T-cell (primary cell): ENCODE measurements at places on chromosomes 1 and 21.

DNA sequence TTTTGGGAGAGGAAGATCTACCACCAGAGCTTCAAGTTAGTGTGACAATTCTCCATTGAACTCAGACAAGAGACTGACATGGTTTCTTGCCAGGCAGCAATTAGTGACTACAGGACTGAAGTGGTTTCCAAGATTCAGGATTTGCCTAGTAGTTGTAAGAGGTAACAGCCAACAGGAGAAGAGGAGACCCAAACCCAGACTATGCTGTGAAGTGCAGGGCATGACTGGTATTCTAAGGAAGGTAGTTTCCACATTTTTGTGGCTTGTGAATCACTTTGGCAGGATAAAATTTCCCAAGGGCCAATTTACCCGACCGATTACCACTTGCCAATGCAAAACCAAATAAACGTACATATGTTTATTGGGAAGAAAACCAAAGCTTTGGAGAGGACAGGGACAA, 14.7 kb upstream of the RAP1A start:
- DNase-seq = no peak

GRCh38 chr1:6923955-6924881, 139.0 kb downstream of the CAMTA1 start:
- DNase-seq = no peak

- DNase-seq = no peak
Measured at GRCh38 chr1:89298461-89298860, 25.8 kb upstream of the GBP5 start.

GRCh38 chr1:169390303-169390702, 22.3 kb downstream of the BLZF1 start:
- DNase-seq = no peak

- no peak for DNase-seq
Measured at GRCh38 chr1:20511518-20512428, 3.8 kb upstream of the MUL1 start.

DNA sequence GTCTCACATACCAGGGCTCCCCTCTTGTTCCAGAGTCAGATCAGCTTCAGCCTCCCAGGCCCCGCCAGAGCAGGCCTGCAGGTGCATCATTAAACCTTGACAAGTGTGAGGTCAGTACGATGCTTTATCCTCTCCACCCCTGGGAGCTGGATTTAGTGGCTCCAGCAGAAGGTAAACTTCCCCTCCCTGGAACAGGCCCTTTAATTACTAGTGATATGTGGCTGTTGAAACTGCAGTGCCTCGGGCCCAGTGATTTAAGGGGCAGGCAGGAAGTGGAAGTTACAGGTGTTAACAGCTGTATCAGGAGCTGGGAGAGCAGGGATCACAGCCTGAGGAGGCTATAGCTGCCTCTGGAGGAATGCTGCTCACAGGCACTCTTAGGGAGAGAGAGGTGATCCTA, 132.4 kb upstream of the KLHDC7A start:
- no peak for DNase-seq

- no peak for DNase-seq
Measured at GRCh38 chr1:68706639-68707317, 209.9 kb upstream of the DEPDC1 start.

DNA sequence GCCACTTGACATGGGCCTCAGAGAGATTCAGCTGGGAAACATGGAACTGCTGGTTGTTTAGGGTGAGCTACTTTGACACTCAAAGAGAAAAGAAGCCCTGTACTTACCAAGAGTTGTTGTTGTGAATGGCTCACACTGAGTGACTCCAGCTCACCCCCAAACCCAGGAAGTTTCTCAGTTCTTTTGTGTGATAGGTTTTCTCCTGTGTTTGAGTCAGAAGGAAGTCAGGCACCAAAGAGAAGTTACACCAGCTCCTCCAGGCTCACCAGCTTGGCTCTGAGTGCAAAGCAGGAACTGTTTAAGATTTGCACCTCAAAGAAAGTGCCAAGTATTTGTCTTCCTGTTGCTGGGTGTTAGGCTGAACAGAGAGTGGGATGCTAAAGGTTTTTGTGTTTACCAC, 111.2 kb upstream of the PROX1 start:
- DNase-seq = no peak

DNA sequence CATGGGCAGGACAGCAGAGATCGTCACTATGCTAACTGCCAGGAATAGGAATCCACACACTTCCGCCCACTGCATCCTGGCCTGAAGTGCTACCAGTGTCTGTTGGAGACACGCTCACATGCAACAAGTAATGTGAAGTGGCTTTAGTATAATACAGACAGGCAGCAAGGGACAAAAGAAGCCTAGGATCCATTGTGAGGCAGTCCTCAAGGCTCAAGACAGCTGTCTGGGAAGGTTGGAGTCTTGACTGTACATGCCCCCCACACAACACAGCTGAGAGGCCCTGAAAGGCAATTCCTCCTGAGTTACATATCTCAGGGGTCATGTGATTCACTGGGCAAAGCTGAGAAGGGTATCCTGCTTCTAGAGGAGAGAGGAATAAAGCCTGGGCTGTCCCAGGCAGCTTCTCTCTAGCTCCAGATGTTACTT, 39.9 kb upstream of the CD1D start:
- no peak for DNase-seq

DNA sequence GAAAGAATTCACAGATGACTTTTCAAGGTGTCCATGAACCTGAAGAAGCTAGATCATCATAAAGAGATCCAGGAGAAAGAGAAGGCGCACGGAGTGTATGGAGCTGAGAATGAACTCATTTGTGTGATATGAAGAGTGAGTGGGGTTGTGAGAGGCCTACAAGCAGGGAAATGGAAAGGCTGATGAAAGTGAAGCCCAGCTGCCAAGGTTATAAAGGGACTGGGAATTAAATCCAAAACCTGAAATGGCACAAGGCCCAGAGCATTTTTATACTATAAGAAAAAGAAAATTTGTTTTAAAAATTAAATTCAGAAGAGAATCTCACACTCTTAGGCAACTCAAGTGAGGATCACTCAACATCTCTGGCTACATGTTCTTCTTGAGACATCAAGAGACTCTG, 43.4 kb downstream of the HSD3B1 start:
- DNase-seq = no peak

GRCh38 chr1:174219606-174220370, 60.5 kb downstream of the RABGAP1L start:
- DNase-seq = no peak

- DNase-seq = no peak
Measured at GRCh38 chr1:100039591-100039990, 69.8 kb downstream of the SLC35A3 start.

GRCh38 chr1:117676615-117677130, 70.8 kb downstream of the TENT5C start:
- no peak for DNase-seq

DNA sequence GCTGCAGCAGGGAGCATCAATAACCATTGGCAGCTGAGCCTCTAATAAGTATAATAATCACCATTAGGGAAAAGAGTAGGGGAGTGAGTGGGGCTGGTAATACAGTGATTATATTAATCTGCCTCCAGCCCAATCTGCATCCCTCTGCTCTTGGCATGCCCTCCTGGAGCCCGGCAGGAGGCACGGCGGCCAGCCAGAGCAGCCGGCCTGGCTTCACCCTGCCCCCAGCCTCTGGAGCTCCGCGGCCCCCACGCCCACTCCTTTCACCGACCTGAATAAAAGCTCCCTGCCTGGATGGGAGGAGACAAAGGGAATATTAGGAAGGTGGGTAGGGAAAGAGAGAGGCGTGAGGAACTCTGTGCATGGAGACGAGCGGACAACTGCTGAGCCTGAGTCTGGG, 28.3 kb downstream of the OPTC start:
- no peak for DNase-seq

GRCh38 chr1:85502625-85503083, 37.7 kb upstream of the DDAH1 start:
- DNase-seq = no peak

GRCh38 chr1:31569596-31570173, 6.6 kb upstream of the TINAGL1 start:
- DNase-seq = no peak

- DNase-seq = no peak
Measured at GRCh38 chr1:88661188-88661587, 22.9 kb upstream of the PKN2 start.

GRCh38 chr1:92329347-92330129, 30.7 kb downstream of the RPAP2 start:
- DNase-seq = no peak

DNA sequence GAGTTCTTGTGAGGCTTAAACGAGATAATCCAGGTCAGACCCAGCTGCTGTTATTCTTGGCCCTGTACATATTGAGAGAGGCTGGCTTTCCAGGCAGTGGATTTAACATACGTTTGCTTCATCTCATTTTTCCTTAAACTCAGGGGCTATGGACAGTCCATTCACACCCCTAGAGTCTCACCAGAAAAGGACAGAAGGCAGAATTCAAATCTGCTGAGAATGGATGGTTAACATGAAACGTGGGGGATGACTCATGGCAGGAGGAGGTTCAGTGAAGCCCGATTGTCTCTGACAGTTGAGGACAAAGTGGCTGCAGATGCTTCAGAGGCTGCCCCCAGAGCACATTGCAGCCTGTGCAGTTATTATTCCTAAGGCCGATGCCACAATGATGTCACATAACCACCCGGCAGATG, 39.5 kb downstream of the TGFB2 start:
- no peak for DNase-seq

DNA sequence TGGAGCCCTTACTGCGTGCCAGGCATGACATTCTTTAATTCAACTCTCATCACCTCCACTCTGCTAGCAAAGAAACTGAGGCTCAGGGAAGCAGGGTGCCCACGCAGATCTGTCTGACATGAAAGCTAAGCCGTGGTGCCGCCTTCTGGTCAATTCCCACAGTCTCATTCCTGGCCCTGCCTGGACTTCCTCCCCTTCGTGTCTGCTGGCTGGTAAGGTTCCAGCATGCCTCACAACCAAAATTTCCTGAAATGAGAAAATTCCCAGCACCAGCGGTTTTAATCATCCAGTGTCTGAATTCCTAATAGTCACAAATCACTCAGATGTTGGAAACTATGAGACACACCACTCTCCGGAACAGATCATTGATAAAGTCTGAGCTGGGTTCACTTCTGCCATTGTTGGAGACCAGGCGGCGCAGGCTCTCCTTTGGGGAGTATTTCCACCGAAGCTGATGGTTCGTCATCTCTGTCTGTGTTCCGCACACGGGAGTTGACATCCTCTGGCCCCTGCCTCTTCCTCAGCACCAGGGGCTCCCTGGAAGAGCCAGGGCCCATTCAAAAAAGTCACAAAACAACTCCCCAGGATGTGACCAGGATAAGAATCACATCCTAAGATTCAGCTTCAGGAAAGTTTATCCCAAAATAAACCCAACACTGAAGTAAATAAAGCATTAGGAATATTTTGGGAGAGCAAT, 167.7 kb downstream of the PLPP3 start:
- no peak for DNase-seq

GRCh38 chr1:45331436-45332345, 5.0 kb downstream of the HPDL start:
- DNase-seq = no peak

GRCh38 chr21:29386803-29387202, 88.1 kb downstream of the BACH1 start:
- DNase-seq = no peak

GRCh38 chr1:83834621-83835264, 164.2 kb downstream of the TTLL7 start:
- DNase-seq = no peak

- no peak for DNase-seq
Measured at GRCh38 chr1:30275926-30276764, 447.2 kb downstream of the MATN1 start.

GRCh38 chr1:72557446-72558049, 275.2 kb upstream of the NEGR1 start:
- no peak for DNase-seq

- DNase-seq = no peak
Measured at GRCh38 chr1:18721041-18721440, 90.4 kb downstream of the PAX7 start.

DNA sequence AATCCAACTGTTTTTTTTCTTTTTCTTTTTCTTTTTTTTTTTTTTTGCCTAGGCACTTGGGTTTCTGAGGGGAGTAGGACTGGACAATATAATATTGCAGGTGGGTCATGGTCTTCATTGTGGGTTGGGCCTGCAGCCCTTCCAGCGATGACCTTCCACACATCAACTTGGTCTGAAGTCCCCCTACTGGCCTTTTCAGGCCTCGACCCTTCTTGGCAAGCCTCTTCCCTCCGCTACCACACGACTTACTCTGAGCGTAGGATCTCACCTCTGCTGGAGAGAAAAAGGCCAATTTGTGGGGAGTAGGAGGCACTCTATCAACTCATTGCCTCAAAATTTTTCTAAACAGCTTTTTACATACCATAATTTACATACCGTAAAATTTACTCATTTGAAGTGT, 51.1 kb upstream of the GRIK3 start:
- no peak for DNase-seq

GRCh38 chr21:26977746-26978145, 10.9 kb upstream of the ADAMTS5 start:
- DNase-seq = no peak

- DNase-seq = no peak
Measured at GRCh38 chr1:87439821-87440220, 111.1 kb downstream of the LMO4 start.

DNA sequence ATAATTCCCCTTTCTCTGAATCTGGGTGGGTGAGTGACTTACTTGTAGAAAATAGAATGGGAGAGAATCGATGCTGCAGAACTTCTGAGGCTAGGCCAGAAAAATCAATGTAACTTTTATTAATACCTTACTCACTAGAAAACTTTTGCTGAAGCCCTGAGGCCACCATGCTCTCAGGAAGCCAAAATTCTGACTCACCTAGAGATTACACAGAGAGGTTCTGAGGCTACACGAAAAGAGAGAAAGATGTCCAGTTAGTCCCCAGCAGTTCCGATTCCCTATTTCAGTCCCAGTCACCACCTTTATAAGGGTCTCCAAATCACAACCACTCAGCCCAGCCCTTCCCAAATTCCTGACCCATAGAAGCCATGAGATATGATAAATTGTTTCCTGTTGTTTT, 135.2 kb downstream of the NTPCR start:
- no peak for DNase-seq

GRCh38 chr1:33322109-33322508, 1.2 kb upstream of the A3GALT2 start:
- no peak for DNase-seq

- no peak for DNase-seq
Measured at GRCh38 chr1:16021681-16022080, at the start of gene CLCNKA. CLCNKA (plus strand) TSS chr1:16022036; CDS start chr1:16022620, 584 bp downstream.

- no peak for DNase-seq
Measured at GRCh38 chr21:34020005-34020847, 53.2 kb upstream of the MRPS6 start.

DNA sequence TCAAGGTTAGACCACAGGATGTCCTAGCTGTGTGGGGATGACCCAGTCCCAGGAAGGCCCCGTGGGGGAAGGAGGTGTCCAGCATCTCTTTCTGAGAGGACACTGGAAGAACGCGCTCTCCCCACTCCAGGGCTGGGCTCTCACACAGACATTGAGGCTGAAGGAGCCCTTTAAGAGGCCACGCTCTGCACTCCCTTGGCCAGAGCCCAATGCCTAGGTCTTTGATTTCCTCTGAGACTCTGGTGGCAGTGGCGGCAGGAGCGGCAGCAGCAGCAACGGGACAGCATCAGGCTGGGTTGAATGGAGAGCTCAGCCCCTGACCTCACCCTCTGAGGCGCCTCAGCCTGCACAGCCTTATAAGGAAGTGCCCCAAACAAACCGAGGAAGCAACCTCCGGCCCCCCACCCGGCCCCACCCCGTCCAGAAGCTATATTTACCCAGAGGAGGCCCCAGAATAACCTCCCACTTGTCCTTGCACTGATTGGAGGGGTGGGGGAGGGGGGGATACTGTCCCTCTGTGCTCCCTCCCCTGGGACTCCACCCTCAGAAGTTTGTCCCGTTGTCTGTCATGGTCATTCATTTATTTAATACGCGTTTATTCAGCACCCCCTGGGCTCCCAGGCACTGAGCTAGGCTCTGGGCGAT, 12.3 kb downstream of the NES start:
- DNase-seq = no peak

- DNase-seq = no peak
Measured at GRCh38 chr1:93961906-93962305, 52.7 kb upstream of the GCLM start.
